AG08395 (cell line): ENCODE measurements at places on chromosomes 2 and 18.
A peak's percentile ranks its signal among the peaks of the same experiment; 100 is the strongest.

GRCh38 chr2:12821656-12822055 is 104.9 kb downstream of the TRIB2 start:
- DNase-seq: no peak

- DNase-seq: no peak
Measured at GRCh38 chr18:47120428-47120827, 29.9 kb downstream of the HDHD2 start.

- peak; percentile 18 for DNase-seq
Measured at GRCh38 chr2:529424-529823, 147.8 kb downstream of the TMEM18 start.

GRCh38 chr2:26754539-26754938 is 9.5 kb upstream of the SLC35F6 start:
- no peak for DNase-seq

DNA sequence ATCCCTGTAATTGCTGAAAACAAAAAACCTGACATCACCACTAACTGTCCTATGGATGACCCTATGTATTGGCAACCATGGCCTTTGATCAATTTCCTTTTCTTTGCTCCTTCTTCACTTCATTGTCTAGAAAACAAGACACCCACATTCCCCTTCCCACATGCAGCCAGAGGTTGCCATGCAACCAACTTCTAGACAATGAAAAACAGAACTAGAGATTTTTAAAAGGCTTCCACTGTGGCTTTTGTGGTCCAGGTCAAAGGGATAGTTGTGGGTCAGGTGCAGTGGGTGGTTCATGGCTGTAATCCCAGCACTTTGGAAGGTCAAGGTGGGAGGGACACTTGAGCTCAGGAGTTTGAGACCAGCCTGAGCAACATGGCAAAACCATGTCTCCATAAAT is 139.3 kb upstream of the DOK6 start:
- no peak for DNase-seq

DNA sequence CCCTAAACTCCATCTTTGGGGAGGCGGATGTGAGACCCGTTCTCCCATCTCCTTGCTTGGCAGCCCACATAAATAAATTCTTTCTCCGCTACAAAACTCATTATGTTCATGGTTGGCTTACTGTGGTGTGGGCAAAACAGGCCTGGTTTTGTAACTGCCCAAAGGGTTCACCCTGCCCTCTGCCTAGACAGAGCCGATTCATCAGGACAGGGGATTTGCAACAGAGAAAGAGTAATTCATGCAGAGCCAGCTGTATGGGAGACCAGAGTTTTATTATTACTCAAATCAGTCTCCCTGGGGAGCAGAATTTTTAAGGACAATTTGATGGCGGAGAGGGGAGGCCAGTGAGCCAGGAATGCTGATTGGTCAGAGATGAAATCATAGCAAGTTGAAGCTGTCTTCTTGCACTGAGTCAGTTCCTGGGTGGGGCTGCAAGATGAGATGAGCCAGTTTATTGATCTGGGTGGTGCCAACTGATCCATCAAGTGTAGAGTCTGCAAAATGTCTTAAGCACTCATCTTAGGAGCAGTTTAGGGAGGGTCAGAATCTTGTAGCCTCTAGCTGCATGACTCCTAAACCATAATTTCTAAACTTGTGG is 8.4 kb upstream of the RNF125 start:
- DNase-seq: no peak

GRCh38 chr2:218255446-218255845 is 5.4 kb upstream of the GPBAR1 start:
- DNase-seq: peak; percentile 40

DNA sequence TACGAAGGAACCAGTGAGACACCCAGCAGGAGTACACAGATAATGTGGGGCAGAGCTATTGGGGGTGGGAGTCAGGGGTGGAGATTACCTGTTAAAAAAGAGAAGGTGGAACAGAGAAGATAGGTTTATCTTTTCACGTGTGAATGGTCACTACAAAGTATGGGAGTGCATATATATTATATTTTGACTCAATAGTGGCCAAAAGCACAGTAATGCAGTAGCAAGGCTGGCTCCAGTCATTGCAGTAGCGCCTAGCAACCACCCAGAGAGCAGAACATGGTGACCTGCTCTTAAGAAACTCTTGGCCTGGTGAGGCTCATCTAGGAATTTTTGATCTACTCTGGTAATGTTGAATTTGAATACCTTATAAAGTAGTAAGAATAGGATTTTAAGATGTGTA is 1.0 kb downstream of the IMPACT start:
- no peak for DNase-seq
